Dermis blood vessel endothelial cell (primary cell): ENCODE measurements at places on chromosomes 11 and 22. TPM values are rescaled to one million over a fixed set of nuclear protein-coding genes. Genes with fewer than 3 reads are reported as not detected.

The NLRP14 gene
- total RNA-seq, result not detected in 2 replicates

DNA sequence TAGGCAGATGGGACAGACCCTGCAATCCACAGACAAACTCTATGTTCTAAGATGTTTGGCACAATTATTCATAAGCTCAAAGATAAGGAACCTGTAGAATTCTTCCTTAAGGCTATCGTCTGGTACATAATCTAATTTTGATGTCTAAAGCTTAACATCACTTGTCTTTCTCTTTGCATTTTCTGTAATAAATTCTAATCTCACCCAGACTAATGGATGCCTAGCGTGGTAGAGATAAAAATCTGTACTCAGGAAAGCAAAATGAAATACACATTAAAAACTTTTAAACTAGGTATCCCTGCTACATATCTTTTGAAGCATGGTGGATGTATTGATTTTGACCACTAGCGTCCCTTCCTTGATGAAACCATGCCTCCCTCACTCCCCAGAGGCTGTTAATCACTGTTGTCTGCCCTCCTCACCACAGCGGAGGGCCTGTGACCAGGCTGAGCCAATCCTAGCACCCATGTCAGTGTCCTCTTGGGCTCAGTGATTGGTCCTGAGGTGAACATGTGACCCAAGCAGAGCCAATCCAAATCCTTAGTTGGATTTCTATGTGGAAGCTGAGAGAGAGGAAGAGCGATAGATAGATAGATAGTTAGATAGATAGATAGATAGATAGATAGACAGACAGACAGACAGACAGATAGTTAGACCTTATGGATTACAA, 82.2 kb upstream of the GRK3 start:
- no peak for DNase-seq

DNA sequence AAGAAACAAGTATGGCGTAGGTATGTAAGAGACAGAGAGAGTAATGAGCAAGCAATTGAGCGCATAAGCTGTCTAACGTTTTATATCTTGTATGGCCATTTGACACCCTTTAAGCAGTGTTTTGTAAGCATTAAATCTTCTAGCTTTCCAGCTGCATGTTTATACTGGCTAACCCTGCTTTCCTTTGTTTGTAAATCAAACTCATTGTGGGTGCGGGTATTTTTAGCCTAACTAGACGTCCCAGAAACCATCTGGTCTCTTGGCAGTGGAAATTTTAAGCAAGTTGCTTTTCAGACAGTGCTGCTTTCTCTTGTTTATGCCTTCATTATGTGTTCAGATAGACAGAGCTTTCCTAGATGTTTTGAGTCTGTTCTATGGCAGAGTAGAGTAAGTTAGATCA, 73.5 kb downstream of the RNF169 start:
- peak; percentile 89 for DNase-seq

The OR4A16 gene
- not detected in 2 replicates for total RNA-seq

DNA sequence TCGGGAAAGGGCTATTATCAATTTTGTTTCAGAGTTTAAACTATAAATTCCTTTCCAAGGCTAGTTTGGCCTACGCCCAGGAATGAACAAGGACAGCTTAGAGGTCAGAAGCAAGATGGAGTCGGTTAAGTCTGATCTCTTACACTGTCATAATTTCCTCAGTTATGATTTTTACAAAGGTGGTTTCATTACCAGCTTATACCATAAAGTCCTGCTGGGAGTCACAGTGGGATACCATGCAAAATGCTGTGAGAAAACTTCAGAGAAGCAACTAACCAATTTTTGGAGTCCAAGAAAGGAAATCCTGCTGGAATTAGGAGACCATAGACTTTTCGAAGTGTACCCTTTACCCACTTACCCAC, 17.4 kb upstream of the ZC3H12C start:
- no peak for DNase-seq

DNA sequence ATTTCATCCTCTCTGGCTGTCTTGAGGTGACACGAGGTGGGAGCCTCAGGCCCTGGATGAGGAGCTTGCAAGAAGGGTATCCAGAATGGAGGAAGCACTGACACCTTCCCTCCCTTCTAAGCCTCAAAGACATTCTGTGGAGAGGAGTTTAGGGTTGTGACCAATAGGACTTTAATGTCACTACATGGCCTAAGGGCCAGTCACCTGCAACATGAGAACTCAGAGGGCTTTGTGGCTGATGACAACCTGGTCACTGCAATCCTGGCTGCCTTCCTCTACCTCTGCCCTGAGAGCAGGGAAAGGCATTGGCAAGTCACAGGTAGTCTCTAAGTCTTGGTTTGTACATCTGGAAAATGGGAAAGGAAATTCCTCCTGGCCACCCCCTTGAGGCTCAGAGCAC, 33.7 kb downstream of the PISD start:
- DNase-seq, result no peak

DNA sequence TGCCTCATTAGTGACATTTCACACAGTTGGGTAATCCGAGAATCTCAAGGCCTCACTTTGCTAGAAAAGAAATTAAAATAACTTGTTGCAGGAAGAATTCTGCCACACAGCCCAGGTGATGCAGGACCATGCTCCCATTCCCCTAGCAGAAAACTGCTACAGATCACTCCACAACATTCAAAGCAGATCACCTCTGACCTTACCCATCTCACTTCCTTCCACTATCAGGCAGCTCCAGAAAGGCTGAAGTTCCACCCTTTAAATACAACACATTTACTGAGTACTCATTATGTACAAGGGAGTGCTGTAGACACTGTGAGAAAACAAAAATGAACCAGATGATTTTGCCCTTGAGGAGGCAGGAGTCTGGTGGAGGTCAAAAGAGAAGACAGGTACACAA, 231.0 kb downstream of the TTC28 start:
- DNase-seq, result no peak

DNA sequence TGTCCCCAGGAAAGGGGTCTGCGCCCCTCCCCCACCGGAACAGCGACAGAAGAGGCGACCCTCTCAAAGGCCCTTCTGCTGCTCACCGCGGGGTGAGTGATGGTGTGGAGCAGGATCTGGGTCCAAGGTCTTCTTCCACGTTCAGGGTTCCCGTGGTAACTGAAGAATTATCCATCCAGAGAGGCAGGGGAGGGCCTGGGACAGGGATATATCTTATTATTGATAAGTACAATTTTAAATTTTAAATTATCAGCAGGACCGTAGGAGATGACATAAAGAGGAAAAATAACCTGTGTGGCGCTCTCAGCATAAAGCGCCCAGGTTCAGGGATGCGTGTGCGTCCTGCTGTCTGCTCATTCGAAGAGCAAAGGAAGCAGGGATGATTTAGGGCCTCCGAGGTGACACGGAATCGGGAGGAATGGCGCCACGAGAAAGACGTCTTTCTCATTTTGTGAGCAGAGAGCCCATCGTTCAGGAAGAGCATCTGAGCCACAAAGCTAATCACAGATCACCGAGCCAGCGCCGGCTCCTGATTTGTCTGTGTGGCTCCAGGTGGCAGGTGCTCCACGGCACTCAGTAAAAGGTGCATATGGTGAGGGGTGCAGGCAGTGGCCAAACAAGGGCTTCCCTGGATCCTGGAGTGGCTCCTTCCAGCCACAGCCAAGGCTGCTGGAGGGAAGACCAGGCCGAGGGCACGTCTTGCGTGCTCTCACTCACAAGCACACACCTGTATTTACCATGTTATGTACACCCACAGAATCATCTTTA, 19.3 kb downstream of the KRTAP5-5 start:
- DNase-seq, result no peak

The OR5B12 gene
- total RNA-seq, result not detected in 2 replicates

- DNase-seq, result no peak
These were observed 61.2 kb downstream of the CD82 start for GRCh38 chr11:44626645-44627044.

The PANX1 gene
- 24.8 and 27.4 TPM in 2 replicates for total RNA-seq

The EXPH5 gene
- total RNA-seq, result under 0.01 and 0.09 TPM in 2 replicates

- peak; percentile 61 for DNase-seq
These were observed 7.7 kb upstream of the TCF20 start for GRCh38 chr22:42277988-42278776.

DNA sequence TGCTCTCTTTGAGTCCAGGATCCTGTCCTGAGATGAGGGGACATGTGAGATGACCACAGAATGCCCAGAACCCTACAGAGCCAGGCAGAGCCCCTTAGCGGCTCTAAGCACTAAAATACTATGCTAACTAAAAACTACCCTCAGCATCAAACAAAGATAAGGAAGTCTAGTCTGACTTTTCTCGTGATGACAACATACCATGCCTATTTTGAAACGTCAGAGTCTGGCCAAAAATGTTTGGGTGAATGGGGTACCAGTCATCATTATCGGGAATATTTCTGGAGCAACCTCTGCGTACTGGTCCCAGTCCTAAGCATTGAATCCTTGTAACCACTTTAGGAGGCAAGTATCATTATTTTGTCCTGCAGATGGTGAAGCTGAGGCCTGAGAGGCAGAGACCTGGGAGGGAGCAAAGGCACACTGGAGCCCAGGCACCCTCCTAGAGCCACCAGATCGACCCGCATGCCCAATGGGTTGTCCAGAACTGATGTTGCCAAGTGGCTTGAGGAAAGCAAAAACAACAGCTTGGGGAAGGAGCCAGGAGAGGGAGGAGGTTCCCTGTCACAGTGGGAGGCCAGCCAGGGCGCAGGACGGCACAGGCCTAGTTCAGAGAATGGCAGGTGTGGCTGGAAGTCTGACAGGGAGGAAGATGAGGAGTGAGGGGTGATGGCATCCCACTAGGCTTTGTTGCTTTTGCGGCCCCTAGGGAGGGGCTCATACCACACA, 7.2 kb upstream of the OSM start:
- DNase-seq, result no peak

The CAPN5 gene
- 5.6 and 8.5 TPM in 2 replicates for total RNA-seq

GRCh38 chr11:92131289-92131865, 93.2 kb upstream of the FAT3 start:
- DNase-seq, result no peak

The OR52J3 gene
- not detected in 2 replicates for total RNA-seq

- DNase-seq, result no peak
These were observed 371.8 kb upstream of the CHORDC1 start for GRCh38 chr11:90594658-90595057.

- DNase-seq, result no peak
These were observed 818.9 kb downstream of the BRD1 start for GRCh38 chr22:49008682-49009235.

GRCh38 chr11:968822-969221, 43.2 kb downstream of the AP2A2 start:
- DNase-seq, result no peak

DNA sequence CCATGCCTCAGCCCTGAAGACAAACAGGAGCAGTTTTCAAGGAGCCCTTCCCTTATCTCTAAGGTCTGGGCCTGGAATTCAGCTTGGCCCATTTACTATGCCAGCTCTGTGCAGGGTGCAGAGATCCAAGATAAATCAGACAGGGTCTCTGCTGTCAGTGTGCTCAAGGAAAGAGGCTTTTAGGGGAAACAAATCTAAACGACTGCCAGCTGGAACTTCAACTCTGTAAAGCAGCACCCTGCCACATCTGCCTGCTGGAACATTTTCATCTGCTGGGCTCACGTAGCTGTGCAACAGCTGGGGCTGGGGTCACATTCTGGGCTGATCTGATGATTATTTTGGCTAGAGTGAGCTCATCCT, 19.8 kb upstream of the EHF start:
- no peak for DNase-seq

The MUC6 gene
- total RNA-seq, result not detected in 2 replicates

- DNase-seq, result no peak
These were observed 2.1 kb downstream of the GRIK4 start for GRCh38 chr11:120513436-120514315.

The SLC7A4 gene
- total RNA-seq, result not detected in 2 replicates

DNA sequence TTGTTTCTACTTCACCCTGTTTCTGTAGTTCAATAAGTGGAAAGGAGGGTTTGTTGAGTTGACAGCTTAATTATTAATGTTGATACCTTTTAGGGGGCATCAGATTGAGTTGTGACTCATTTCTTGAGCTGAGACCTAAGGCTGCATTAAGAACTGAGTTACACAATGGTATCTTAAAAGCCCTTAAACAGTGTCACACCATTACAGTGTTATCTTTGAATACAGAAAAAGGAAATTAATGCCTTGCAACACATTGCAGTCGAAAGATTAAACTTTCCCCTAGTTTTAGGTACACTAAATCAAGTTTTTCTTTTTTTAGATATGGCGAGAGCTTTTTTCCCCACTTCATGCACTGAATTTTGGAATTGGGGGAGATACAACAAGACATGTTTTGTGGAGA, 16.7 kb downstream of the PAFAH1B2 start:
- DNase-seq, result no peak

DNA sequence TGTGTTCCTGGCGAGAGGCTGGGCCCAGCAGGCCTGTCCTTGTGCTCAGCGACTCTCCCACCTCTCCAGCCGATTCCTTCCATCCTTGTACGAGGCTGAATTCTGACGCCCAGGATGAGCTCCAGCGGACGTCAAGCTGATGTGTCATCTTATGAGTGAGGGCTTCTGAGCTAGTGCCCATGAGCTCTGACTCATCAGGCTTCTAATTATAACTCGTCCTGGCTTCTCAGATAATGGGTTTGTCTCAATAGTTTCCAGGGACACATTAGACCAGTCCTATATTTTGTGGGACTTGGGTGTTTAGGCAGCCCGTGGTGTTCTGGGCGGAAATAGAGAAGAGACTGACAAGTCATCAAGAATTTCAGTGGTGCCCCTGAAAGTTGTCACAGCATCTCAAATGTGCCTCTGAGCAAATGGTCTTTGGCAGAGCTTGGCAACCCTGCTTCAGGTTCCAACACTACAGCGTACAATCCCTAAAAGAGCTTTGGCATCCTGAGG, 108.2 kb upstream of the CD44 start:
- DNase-seq, result peak; percentile 78

The GAS2 gene
- total RNA-seq, result 0.56 and 1.7 TPM in 2 replicates

The OR8D1 gene
- total RNA-seq, result not detected in 2 replicates

DNA sequence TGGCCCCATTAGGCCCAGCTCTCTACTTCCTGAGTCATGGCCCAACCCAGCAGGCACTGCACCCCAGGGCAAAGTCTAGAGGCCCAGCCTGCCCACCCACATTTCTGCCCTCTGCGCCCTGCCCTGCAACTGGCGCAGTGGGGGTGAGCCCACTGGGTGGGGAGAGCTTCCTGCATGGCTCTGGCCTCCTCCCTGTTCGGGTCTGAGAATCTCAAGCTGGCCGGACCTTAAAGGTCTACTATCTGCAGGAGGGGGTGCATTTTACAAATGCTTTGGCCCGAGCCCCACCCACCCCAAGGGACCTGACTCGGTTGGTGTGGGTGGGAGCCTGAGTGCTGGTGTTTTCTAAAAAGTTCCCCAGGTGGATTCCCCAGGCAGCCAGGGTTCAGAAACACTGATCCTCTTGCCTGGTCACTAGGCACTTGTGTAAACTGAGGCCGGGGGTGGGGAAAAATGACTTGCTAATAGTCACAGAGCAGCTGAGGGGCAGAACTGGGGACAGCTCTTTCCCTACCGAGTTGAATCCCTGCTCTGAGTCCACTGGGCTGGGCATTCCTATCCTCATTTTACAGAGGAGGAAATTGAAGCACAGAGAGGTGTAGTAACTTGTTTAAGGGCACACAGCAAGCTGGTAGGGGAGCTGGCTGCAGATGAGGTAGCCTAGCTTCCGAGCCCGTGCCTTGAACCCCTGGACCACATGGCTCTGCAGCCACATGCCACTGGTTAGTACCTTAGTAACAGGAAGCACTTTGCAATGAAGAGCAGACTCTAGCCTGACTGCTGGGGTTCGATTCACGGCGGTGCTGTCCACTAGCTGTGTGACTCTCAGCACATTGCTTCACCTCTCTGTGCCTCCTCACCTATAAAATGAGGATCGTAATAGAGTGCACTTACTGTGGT, 36.3 kb downstream of the CD82 start:
- no peak for DNase-seq

GRCh38 chr11:71186806-71187205, 65.6 kb downstream of the SHANK2 start:
- DNase-seq, result no peak

The RAB3IL1 gene
- total RNA-seq, result 9.0 and 9.9 TPM in 2 replicates
